ENCODE measurements at places on chromosomes 4 and X. TPM values are rescaled to one million over a fixed set of nuclear protein-coding genes. Genes with fewer than 3 reads are reported as not detected.
A peak's percentile ranks its signal among the peaks of the same experiment; 100 is the strongest.

GRCh38 chrX:69146739-69147138 lies 18.5 kb downstream of the PJA1 start:
- no peak for DNase-seq

- DNase-seq: peak; percentile 67
Observed at GRCh38 chr4:101961144-101961543, 170.6 kb downstream of the BANK1 start.

GRCh38 chr4:108830509-108831244 lies 67.8 kb upstream of the ETNPPL start:
- peak; percentile 96 for DNase-seq

DNA sequence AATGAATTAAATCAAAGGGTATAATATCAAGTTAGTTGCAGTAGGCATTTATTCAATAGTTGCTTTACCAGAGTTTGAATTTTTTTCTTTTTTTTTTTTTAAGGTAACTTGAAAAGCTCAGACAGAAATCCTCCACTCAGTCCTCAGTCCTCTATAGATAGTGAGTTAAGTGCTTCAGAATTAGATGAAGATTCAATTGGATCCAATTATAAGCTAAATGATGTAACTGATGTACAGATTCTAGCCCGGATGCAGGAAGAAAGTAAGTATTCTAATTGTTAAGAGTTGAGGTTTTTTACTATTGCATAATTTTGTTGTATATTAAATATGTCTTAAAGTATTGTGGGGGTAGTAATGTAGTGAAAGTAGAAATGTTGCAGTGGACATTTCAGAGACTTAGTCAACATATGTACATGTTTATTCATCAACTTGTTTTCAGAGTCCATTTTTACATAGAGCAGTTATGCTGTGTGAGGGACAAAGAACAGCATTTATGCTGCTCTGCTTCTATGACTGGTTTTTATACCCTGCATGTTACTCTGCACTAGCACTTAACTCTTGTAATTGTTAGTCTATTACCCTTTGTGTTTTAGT lies 38.4 kb downstream of the SLAIN2 start:
- no peak for DNase-seq

GRCh38 chr4:89108091-89108490 lies 3.2 kb upstream of the TIGD2 start:
- no peak for DNase-seq

- no peak for DNase-seq
Observed at GRCh38 chr4:139295942-139296299, 5.4 kb upstream of the NAA15 start.

The AFP gene
- not detected for total RNA-seq

The CLDN22 gene
- total RNA-seq: not detected

- no peak for DNase-seq
Observed at GRCh38 chr4:150862829-150863228, 152.3 kb downstream of the LRBA start.

DNA sequence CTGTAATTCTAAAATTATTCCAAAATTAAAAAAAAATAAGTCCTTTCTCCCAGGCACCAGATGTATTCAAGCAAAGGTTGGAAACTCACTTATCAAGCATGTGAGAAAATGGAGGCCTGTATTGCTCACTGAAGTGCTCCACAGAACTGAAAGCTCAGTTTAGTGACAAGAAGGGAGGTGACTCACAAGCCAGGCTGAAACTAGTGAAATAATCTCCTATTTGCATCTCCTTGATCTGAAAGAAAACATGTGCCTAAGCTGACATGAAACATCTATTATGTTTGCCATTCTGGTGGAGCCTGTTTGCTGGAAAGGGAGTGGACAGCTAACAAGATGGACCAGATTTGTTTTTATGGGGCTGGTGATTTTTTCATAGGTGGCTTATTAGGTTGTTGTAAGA lies 54.0 kb upstream of the AMELX start:
- peak; percentile 53 for DNase-seq

The MBNL3 gene
- total RNA-seq: 3.9 TPM

- peak; percentile 48 for DNase-seq
Observed at GRCh38 chr4:113700602-113701150, 60.9 kb downstream of the CAMK2D start.

The NUDT10 gene
- 1.2 TPM for total RNA-seq

The PAK3 gene
- not detected for total RNA-seq

The SLIT2 gene
- 2.8 TPM for total RNA-seq

The PCDH10 gene
- total RNA-seq: 1.0 TPM

- DNase-seq: no peak
Observed at GRCh38 chrX:17732138-17732783, 5.0 kb upstream of the SCML1 start.

The ESX1 gene
- total RNA-seq: not detected

GRCh38 chrX:4881277-4881676 lies 1167.8 kb upstream of the PRKX start:
- DNase-seq: no peak

GRCh38 chrX:103197721-103198306 lies 17.1 kb upstream of the BEX4 start:
- peak; percentile 51 for DNase-seq

DNA sequence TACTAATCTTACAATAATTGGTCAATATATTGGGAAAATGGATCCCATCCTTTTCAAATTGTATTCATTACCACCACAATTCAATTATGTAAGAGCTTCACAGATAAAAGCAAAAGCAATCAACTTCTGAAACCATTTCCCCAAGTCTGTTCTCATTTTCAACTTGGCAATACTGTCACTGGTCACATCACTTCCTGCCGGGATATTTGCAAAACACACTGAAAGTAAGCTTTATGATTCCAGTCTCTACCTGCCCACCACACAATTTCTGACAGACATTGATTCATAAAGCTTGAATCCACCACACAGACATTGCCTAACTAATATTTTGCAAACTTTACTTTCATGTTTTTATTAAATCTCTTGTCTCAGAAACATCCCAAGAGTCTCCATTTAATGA lies 53.6 kb downstream of the LIN54 start:
- no peak for DNase-seq

DNA sequence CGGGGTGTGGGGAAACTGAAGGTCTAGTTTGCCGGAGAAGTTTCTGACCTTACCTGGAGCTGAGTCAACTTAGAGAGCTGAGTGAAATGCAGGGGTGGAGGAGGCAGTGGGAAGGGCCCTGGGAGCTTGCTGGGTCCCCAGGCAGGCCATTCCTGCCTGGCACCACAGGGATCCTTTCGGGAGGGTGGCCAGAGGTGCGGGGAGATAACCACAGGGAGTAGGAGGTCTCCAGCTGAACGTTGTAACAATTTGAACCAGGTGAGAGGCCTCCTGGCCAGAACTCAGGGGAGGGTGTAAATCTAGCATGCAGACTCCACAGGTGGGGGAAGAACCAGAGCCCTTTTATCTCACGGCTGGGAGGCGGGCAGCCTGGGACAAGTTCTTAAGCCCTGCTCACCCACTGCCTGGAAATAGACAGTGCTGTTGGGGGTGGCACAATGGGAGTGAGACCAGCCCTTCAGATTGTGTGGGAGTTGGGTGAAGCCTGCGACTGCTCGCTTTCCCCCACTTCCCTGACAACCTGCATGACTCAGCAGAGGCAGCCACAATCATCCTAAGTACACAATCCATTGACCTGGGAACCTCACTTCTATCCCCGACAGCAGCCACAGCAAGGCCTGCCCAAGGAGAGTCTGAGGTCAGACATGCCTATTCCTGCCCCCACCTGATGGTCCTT lies 247.4 kb downstream of the ADGRA3 start:
- DNase-seq: no peak

DNA sequence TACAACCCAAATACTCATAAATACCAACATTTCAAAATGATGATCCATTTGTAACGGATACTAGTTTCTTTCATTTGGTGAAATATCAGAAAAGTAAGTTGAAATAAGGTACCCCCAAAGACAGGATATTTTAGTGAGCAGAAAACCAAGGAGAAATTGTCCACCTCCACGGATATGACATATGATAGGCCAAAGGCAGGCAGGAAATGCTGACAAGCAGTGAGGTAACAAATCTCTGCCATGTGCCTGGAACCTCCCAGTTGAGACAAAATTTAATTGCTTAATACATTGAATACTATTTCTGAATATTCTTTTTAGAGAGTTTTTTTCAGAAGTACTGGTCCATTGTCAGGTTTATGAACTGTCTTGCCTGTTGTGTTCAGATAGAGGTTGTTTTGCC lies 118.8 kb downstream of the GATB start:
- no peak for DNase-seq

- DNase-seq: no peak
Observed at GRCh38 chr4:120761070-120761469, 161.5 kb downstream of the PRDM5 start.

- DNase-seq: peak; percentile 68
Observed at GRCh38 chr4:114005569-114006442, 26.4 kb upstream of the ARSJ start.

DNA sequence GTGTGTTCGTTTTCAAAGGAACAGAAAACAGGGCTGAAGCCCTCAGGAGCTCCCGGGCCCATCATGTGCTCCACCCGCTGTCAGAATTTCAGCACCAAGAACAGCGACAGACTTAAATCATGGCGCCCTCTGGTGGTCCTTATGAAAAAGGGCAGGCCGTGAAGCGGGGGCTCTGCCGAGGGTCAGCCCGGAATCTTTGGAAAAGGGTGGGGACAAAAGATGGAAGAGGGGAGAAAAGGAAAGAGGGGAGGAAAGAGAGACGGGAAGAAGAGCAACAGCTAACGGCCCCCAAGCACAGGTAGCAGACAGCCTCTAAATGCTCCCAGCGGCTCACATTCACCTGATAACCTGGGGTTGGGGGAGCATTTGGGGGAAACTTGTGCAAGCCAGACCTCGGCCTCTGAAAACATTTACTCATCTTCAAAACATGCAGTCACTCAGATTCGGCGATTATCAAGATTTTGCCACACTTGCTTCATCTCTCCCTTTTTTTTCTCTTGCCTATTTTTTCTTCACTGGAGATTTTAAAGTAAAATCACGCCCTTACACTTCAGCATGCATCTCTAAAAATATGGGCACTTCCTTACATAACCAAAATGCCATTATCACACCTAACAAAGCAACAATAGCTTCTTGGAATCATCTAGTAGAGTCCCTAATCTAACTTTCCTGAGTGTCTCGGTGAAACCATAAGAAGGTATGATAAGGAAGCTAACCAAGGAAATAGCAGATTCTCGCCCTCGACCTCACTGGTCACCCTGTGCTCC lies 28.1 kb upstream of the MAN2B2 start:
- peak; percentile 56 for DNase-seq

DNA sequence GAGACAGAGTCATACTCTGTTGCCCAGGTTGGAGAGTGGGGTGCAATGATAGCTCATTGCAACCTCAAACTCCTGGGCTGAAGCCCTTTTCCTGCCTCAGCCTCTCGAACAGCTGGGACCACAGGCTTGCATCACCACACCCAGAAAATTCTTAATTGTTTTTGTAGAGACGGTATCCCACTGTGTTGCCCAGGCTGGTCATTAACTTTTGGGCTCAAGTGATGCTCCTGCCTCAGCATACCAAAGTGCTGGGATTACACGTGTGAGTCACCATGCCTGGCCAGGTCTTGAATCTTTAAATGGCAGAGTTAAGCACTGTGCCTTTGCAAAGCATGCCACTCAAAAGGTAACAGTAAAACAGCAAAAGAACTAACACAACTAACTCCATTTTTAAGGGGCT lies 28.6 kb upstream of the BBS12 start:
- DNase-seq: peak; percentile 72

DNA sequence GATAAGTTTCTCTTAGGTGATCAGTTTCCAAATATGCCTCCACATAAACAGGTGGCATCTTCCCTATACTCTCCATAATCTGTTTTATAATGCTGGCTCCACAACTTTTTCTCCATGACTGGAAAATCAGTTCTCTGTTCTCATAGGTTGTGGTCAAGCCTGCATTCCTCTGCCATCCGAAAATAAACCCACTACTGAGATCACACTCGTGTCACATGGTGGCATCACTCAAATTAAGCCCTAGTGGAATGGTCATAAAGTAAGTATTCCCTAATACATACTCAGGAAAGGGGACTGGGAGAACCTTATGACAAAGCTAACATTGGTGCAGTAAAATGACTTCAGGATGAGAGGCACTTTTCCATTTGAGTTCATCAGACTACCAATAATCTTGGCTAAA lies 37.6 kb downstream of the MAGED4B start:
- peak; percentile 5 for DNase-seq

The UGT2B17 gene
- total RNA-seq: not detected

DNA sequence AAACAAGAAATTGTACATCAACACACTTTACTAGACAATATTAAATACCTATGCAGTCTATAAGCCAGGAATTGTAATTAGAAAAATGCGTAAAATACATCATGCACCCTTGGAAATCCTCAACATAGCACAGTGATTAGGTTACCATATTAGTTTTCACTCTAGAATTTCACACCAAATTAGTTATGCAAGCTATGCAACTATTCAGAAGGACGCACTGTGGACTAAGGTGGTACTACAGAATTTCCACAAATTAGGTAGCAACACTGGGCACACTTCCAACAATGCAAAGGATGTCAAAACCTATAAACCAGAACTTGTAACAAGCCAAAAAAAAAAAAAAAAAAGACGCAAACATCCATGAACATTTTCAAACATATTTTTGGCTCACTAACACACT lies 71.1 kb upstream of the ZCCHC13 start:
- DNase-seq: peak; percentile 14

DNA sequence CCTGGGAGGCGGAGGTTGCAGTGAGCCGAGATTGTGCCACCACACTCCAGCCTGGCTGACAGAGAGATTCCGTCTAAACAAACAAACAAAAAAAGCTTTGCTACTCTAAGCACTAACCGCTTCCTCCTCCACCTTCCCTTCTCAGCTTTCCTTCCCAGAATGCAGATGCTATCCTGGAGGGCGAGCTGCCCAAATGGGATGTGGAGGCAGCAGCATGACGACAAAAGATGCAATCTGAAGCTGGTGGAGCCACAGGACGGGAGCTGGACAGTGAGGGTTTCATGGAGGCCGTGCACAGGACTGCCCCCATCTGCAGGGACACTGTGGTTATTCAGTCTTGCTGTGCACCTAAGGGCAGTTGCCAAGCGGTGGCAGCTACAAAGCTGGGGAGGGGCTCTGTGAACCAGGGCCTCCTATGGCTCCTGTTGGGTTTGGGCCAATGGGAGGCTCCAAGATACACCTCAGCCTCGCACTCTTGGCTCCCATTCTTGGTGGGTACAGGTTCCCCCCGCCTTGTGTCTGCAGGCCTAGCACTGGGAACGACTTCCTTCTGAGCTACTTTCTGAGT lies 47.4 kb downstream of the WDR1 start:
- no peak for DNase-seq

The PARM1 gene
- total RNA-seq: 2.0 TPM

The GPR119 gene
- not detected for total RNA-seq

The MORC4 gene
- 31.6 TPM for total RNA-seq

DNA sequence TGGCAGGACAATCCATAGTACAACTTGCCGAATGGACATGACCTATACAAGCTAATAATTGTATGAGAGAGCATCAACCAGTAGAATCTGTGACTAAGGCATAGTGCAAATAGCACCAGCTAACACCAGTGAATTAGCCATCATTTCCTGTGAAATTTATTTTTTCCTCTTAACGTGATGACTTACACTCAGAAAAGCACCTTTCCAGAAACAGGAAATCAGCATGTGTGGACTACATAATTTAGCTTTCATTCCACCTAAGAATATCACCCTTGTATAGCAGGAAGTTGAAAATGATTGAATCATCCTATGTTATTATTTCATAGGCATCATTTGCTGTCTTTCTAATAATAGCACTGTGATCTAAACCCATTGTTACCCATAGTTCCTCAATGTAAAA lies 1393.4 kb upstream of the PCDH7 start:
- DNase-seq: no peak

Data from LHCN-M2 (cell line).